ENCODE measurements at places on chromosomes 2 and 18.

DNA sequence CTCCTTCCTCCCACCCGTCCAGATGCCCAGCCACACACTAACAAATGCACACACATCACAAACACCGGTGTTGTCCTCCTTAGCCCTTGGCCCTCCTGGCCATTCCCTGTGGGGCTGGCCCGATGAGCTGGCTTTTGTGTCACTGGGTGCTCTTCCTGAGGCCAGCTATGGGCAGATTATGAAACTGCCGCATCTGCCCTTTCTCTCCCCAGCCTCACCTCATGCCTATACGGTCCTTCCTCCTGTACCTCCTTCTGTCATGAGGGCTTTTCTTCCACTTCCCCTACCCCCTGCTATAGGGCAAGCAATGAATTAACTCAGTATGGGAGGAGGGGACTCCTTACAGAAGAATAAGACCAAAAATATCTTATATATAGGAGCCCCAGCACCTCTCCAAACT, 10.3 kb upstream of the INO80C start:
- DNase-seq: no peak

- no peak for DNase-seq
These were observed 32.3 kb downstream of the STEAP3 start for GRCh38 chr2:119255760-119256581.

GRCh38 chr2:174683392-174683759, 80.9 kb downstream of the CHRNA1 start:
- DNase-seq: peak; percentile 51

DNA sequence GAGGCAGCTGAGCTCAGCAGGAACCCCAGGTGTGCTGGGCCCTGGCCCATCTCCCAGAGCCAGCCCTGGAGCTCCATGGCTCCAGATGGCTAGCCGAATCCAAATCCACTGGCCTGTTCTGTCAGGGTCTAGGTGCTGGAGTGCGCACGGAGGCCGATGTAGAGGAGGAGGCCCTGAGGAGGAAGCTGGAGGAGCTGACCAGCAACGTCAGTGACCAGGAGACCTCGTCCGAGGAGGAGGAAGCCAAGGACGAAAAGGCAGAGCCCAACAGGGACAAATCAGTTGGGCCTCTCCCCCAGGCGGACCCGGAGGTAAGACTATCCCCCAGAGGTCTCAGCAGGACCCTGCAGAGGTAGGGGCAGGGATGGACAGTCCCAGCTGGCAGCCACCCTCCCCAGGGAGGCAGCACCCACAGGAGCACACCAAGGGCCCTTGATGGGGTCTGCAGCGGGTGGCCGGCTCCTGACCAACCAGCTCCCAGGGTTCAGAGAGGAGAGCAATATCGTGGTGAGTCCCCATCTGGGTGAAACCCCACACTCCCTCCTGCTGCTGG, 26.1 kb upstream of the PRLH start:
- no peak for DNase-seq

GRCh38 chr2:178195390-178196166, 1.3 kb downstream of the OSBPL6 start:
- DNase-seq: no peak

GRCh38 chr2:28199995-28200679, 192.5 kb upstream of the FOSL2 start:
- no peak for DNase-seq

DNA sequence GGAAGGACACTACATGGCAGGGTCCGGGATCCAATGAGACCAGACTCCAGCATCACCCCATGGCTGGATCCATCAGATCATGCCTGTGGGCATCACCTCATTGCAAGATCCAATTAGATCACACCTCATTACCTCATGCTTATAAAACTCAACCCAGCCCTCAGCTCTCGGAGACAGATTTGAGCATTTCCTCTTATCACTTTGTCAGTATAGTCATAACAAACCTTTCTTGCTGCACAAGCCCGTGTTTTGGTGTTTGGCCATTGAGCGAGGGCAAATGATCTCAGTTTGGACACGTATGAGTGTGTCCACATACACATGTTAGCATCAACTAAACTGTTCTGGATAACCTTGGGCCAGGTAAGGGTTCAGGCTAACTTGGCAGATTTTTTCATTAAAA, 58.8 kb downstream of the CCDC195 start:
- DNase-seq: no peak

DNA sequence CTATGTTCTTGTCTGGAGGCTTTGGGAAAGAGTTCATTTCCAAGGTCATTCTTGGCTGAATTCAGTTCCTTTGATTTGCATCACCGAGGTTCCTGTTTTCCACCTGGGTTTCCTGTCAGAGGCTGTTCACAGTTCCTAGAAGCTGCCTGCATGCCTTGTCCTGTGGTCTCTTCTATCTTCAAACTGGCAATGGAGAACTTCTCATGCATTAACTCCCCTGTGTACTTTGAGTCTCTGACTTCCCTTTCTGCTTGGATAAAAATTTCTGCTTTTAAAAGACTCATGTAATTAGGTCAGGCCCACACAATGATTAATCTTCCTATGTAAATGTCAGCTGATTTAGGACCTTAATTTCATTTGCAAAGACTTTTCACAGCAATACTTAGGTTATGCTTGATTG, 499.3 kb upstream of the FANCL start:
- no peak for DNase-seq

- DNase-seq: no peak
These were observed 52.4 kb downstream of the HDLBP start for GRCh38 chr2:241263061-241263460.
